ENCODE measurements at places on chromosomes 7 and 10. TPM values are rescaled to one million over a fixed set of nuclear protein-coding genes. Genes with fewer than 3 reads are reported as not detected.

Gene TECTB
- total RNA-seq = not detected

Gene TDRD1
- total RNA-seq = 0.19 TPM

- DNase-seq = no peak
- H3K27me3 ChIP-seq = no peaks in the 10 kb centered on the region
- H3K27ac ChIP-seq = no peak overlapping the region
- H3K4me3 ChIP-seq = no peak overlapping the region
- H3K4me1 ChIP-seq = no peaks in the 10 kb centered on the region
- no peaks in the 10 kb centered on the region for H3K36me3 ChIP-seq
Observed at GRCh38 chr7:140334341-140335057, 63.8 kb downstream of the SLC37A3 start.

DNA sequence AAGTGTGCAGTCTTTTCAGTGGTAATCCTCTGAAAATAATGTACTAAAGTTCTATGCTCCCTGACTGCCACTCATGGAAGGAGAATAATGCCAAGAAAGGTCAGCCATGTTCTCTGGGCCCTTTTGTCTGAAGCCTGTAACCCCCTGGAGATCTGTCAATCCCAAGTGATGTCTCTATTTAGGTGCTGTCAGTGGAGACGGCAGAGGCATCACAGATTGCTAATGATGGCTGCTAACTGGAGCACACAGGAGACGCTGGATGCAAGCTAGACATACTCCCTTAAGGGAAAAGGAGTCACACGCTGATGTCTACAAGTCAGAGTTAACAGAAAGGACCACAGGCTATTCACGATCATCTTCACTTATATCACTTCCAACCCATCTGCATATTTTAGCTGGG, 118.8 kb downstream of the RSU1 start:
- no peak for DNase-seq
- H3K4me1 ChIP-seq = no peaks in the 10 kb centered on the region
- no peaks in the 10 kb centered on the region for H3K27me3 ChIP-seq
- peaks cover 3% of the 10 kb centered on the region for H3K36me3 ChIP-seq
- no peak overlapping the region for H3K4me3 ChIP-seq
- no peak overlapping the region for H3K27ac ChIP-seq

Gene PNLIPRP3
- not detected for total RNA-seq

DNA sequence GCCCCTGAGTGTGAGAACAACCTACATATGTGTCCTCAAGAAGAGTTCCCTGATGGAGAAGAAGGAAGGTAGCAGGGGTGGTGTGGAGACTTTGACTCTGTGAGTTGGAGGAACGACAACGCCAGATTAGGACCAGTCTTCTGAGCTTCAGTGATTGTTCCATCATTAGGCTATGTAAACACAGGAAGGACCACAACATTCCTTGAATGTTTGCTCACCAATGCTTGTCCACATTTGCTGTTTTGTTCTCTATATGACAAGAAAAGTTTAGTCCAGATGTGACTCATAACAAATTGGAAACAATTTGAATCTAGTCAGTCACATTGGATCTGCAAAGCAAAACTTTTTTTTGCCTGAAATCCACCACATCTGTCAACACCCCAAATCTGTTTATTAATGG, 62.7 kb downstream of the ENTPD1 start:
- peaks cover 2% of the 10 kb centered on the region for H3K36me3 ChIP-seq
- DNase-seq = no peak
- peaks cover 10% of the 10 kb centered on the region for H3K4me1 ChIP-seq

DNA sequence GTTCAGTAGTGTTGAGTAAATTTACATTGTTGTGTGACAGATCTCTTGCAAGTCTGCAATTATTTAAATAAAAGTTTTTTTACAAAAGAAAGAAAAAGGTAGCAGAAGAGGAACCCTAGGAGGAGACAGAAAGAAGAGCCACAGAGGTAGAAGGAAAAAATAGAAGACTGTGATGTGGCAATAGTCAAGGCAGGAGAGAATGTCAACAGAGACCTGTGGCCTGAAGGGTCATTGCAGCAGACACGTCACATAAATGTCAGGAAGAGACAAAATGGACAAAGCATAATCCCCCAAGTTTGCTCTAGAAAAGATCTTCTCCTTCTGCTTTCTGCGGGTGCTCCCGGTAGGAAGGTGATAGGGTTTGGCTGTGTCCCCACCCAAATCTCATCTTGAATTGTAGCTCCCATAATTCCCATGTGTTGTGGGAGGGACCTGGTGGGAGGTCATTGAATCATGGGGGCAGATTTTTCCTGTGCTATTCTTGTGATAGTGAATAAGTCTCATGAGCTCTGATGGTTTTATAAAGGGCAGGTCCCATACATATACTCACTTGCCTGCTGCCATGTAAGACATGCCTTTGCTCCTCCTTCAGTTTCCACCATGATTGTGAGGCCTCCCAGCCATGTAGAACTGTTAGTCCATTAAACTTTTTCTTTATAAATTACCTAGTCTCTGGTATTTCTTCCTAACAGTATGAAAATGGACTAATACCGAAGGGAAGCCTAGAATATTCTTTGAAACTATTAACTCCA, 41.1 kb upstream of the KDM7A start:
- no peaks in the 10 kb centered on the region for H3K4me1 ChIP-seq
- H3K27me3 ChIP-seq = no peaks in the 10 kb centered on the region
- no peaks in the 10 kb centered on the region for H3K36me3 ChIP-seq
- no peak for DNase-seq
- H3K4me3 ChIP-seq = no peak overlapping the region

Gene SLC39A12
- 0.27 TPM for total RNA-seq

DNA sequence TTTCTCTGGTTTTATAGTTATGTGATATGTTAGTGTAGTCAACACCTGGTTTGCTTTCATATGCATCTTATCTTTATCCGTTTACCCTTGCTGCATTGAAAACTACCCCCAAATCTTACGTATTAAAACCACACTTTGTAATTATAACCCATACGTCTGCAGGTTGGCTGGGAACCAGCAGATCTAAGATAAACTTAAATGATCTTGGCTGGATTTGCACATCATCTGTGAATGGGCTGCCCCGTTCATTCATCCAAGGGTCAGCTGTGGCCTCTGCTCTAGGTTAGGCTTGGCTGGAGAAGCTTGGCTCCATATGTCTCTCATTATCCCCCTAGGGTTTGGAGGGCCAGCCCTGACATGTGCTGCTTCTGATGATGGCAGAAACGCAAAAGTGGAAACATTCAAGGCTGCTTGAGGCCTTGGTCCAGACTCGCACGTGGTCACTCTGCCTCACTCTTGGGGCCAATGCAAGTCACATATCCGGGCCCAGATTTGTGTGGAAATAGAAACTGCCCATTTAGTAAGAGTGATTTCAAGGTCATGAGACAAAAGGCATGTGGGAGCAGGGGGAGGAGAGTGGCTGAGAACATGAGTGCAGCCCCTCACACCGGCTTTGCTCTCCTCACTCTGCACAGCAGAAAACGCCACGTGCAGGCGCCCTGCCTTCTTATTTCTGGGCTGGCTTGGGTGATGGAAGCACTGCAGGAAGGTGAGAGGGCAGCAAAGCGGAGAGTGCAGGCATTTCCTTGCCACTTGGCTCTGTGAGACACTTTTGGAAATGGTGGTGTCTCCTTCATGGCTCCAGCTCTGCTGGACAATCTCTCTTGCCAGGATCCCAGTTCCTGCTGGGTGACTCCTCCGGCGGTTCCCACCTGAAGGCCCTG, 553.8 kb downstream of the GLRX3 start:
- H3K27me3 ChIP-seq = no peaks in the 10 kb centered on the region
- H3K27ac ChIP-seq = no peak overlapping the region
- no peak for DNase-seq
- H3K4me1 ChIP-seq = no peaks in the 10 kb centered on the region

DNA sequence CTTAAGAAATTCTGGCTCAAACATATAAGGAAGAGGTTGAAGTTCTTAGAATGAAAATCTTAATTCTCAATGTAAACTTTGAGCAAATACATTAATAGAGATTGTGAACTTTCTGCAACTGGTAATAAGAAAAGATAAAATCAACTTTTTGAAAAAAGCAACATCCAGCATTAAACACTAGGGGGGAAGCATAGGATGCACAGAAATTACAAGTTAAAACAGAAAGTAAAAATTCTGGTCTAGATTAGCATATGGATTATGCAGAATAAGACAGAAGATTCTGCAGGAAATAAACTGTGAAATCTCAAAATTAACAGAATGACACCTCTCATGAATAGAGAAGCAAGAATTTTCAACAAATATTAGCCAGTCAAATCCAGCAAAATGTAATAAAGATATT, 38.0 kb upstream of the CAV2 start:
- H3K27me3 ChIP-seq = no peaks in the 10 kb centered on the region
- no peak for DNase-seq
- no peak overlapping the region for H3K27ac ChIP-seq
- no peaks in the 10 kb centered on the region for H3K36me3 ChIP-seq
- H3K4me1 ChIP-seq = peaks cover 1% of the 10 kb centered on the region
- H3K4me3 ChIP-seq = no peak overlapping the region

- DNase-seq = no peak
- H3K27ac ChIP-seq = no peak overlapping the region
- H3K4me3 ChIP-seq = no peak overlapping the region
- no peaks in the 10 kb centered on the region for H3K4me1 ChIP-seq
Observed at GRCh38 chr10:61390851-61391250, 62.3 kb downstream of the TMEM26 start.

DNA sequence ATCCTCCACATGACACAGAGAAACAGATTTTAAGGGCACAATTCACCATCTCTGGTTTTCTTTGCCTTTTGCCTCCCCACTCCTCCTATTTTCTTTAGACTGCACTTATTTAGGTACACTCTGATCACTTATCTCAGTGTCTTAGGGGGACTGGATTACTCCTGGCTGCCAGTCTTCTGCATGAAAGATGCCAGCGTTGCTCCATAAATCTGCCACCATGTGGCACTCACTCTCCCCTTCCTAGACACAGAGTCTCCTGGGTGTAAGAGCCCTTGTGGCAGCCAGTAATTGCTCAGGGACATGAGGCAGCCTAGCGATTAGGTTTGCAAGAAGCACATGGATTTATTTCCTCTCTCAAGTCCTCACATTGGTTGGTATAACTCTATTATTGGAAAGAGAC, 34.5 kb upstream of the RBM20 start:
- no peaks in the 10 kb centered on the region for H3K36me3 ChIP-seq
- H3K4me1 ChIP-seq = no peaks in the 10 kb centered on the region
- H3K4me3 ChIP-seq = no peak overlapping the region
- H3K27ac ChIP-seq = no peak overlapping the region

DNA sequence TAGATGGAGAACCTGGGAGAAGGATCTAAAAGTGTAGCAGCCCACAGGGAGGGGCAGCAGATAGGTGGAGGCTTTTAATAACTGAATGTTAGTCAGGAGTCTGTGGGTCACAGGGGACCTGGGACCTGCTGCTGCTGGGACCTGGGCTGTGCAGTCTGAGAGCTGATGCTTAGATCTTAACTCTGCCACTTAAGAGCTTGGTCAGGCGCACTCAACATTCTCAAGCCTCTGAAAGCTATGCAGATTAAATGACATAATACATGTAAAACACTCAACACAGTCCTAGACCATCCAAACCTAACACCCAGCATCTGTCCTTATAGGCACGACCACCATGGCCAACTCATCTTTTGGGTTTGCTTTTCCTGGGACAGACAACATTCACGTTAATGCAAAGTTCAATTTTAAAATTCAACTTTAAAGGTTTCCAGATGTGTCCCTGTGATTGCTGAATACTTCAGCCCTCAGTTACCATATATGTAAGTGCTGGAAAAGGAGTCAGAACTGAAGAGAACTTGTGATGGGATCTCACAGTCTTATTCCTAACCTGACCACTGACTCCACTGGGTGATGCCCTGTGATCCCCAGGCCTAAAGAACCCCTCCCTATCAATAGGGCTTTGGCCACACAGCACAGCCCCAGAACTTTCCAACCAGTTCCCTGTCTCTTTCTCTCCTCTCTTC, 321.0 kb downstream of the PLXNA4 start:
- H3K36me3 ChIP-seq = no peaks in the 10 kb centered on the region
- no peaks in the 10 kb centered on the region for H3K27me3 ChIP-seq
- H3K4me3 ChIP-seq = no peak overlapping the region
- H3K4me1 ChIP-seq = peaks cover 2% of the 10 kb centered on the region
- H3K27ac ChIP-seq = no peak overlapping the region
- DNase-seq = no peak

GRCh38 chr7:82286096-82286797, 157.3 kb downstream of the CACNA2D1 start:
- DNase-seq = no peak
- no peaks in the 10 kb centered on the region for H3K27me3 ChIP-seq
- H3K27ac ChIP-seq = no peak overlapping the region
- H3K36me3 ChIP-seq = no peaks in the 10 kb centered on the region
- no peaks in the 10 kb centered on the region for H3K4me1 ChIP-seq

DNA sequence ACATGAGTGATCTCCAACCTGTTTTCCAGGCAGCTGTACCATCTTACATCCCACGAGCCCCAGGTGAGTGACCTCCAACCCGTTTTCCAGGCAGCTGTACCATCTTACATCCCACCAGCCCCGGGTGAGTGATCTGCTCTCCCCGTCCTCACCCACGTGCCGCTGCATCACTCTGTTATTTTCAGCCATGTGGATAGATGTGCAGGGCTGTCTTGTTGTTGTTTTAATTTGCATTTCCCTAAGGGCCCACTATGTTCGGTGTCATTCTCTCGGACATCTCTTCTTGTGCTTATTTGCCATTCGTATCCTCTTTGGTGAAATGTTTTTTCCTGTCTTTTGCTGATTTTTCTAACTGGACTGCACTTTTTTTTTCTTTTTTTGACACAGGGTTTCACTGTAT, 17.9 kb upstream of the LARP4B start:
- DNase-seq = no peak
- H3K36me3 ChIP-seq = no peaks in the 10 kb centered on the region
- no peaks in the 10 kb centered on the region for H3K27me3 ChIP-seq
- no peaks in the 10 kb centered on the region for H3K4me1 ChIP-seq
- H3K4me3 ChIP-seq = no peak overlapping the region

- no peak overlapping the region for H3K27ac ChIP-seq
- no peaks in the 10 kb centered on the region for H3K36me3 ChIP-seq
- no peaks in the 10 kb centered on the region for H3K27me3 ChIP-seq
- no peak for DNase-seq
Observed at GRCh38 chr7:11281953-11282352, 308.3 kb downstream of the PHF14 start.

GRCh38 chr7:1236831-1237701, 4.4 kb downstream of the UNCX start:
- peaks cover 5% of the 10 kb centered on the region for H3K27me3 ChIP-seq
- no peaks in the 10 kb centered on the region for H3K36me3 ChIP-seq
- H3K4me3 ChIP-seq = no peak overlapping the region
- H3K27ac ChIP-seq = no peak overlapping the region
- no peaks in the 10 kb centered on the region for H3K4me1 ChIP-seq

DNA sequence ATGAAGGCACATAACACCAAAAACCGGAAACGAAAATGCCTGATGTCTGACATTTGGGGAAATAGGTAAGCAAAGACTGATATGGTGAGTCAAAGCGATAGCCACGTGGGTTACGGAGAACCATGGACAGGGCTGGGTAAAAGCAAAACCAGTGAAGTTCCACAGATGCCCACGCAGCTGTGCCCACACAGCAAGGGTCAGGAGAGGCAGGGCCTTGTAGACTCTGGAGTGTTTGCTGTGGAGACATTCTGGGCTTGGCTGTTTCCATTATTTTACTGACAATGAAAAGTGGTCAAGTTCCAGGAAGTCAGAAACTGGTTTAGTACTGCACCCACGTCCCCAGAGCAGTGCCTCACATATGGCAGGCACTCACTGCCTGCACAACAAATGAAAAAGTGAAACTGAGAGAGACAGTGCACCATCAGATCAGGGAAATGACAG, 148.7 kb downstream of the ZMYND11 start:
- H3K4me1 ChIP-seq = no peaks in the 10 kb centered on the region
- H3K27me3 ChIP-seq = no peaks in the 10 kb centered on the region
- H3K27ac ChIP-seq = no peak overlapping the region

Data from aorta (tissue), 5 donors.